ENCODE measurements at places on chromosomes 4 and X.

- no peak for DNase-seq
Observed at GRCh38 chrX:125340490-125340889, 20.8 kb downstream of the TEX13C start.

DNA sequence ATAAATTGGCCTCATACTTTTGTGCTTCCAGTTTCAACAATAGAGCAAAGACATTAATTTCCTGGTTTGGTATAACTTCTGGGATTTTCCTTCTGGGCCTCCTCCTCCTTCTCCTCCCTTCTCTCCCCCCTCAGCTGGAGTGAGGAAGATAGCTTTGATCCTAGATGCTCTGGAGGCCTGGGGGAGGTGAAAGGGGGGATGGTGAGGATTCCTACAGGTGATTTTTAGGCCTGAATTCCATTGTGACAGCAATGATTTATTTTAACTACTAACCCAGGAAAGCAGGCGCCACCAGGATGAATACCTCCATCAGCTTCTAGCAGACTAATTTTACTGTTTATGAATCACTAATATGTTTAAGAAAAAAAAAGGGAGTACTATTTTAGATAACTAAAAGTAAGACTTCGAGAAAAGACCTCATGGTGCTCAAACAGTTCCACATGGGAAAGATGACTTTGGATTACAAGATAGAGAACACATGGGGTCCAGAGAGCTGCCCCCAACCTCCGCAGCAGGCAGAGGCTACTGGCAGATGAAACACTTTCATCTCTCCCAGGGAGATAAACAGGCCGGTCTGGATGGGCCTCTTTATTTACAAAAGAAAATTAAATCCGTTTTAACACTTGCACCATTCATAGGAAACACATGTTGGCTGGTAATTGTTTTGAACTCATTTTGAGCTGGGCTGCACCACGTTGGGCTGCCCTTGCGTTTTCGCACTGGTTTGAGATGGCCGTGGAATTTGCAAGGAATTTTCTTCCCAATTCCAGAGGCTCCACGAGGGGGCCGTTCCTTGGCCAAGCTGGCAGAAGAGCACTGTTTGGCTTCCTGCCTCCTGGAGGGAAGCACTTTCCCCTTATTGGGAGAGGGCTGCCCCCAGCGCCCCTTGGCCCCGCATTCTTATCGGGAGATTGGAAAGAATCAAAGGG is 125.1 kb upstream of the STX18 start:
- DNase-seq, result no peak

- DNase-seq, result no peak
Observed at GRCh38 chr4:156312261-156312847, 358.7 kb upstream of the CTSO start.

- DNase-seq, result no peak
Observed at GRCh38 chrX:77426811-77427210, 20.4 kb upstream of the FGF16 start.

- DNase-seq, result no peak
Observed at GRCh38 chr4:85543832-85544231, 68.9 kb downstream of the ARHGAP24 start.

- DNase-seq, result no peak
Observed at GRCh38 chr4:139599076-139599475, 43.1 kb upstream of the SETD7 start.

GRCh38 chr4:95256108-95256835 is 292.5 kb downstream of the UNC5C start:
- no peak for DNase-seq

DNA sequence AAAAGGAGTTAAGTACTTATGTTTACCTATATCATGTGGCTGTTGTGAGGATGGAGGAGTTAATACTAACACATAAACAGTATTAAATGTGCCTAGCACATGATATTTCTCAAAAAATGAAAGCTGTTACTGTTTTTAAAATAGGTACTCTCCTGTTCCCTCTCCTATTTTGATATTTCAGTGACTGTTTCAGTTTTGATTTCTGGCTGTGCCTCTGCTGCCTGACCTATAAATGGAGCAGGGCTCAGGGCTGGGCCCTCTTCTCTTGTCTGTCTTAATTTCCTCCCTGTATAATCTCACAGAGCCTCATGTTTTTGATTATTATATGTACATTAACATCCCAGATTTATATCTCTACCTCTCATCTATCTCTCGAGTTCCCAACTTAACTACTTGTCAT is 93.3 kb downstream of the UGT8 start:
- DNase-seq, result no peak

GRCh38 chr4:169253904-169254303 is 16.9 kb downstream of the SH3RF1 start:
- DNase-seq, result no peak

- no peak for DNase-seq
Observed at GRCh38 chr4:173343832-173344397, 9.8 kb upstream of the HMGB2 start.

DNA sequence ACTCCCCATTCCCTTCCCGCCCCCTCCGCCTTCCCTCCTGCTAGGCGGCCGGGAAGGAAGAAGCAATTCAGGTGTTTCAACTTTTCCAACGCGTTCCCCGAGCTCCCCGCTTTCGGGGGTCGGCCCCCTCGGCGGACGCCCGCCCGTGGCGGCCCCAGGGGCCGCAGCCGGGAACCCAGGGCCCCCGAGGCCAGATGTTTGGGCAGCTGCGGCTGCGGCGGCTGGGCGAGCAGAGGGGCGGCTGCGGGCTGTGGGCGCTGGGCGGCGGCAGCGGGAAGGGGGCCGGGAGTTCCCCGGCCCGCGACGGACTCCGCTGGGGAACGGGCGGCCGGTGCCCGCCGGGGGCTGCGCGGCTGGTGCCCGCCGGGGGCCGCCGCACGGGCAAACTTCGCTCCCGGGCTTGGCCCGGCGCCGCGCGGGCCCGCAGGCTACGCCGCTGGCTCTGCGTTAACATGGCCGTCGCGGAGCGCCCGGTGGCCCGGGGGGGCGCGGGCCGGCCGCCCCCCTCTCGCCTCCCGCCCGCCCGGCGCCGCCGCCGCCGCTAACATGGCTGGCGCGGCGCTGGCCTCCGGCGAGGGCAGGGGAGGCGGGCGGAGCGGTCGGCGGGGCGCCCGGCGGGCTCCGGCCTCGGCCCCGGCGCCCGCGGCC is 510 bp downstream of the HMGB3 start:
- DNase-seq, result peak; percentile 3

- DNase-seq, result no peak
Observed at GRCh38 chr4:1569461-1570151, 114.5 kb downstream of the FAM53A start.

GRCh38 chr4:141247430-141247780 is 26.7 kb downstream of the ZNF330 start:
- DNase-seq, result no peak

GRCh38 chrX:155052738-155053498 is 18.0 kb downstream of the CMC4 start:
- DNase-seq, result no peak

- DNase-seq, result peak; percentile 51
Observed at GRCh38 chrX:154748712-154749339, 2.1 kb downstream of the GAB3 start.

DNA sequence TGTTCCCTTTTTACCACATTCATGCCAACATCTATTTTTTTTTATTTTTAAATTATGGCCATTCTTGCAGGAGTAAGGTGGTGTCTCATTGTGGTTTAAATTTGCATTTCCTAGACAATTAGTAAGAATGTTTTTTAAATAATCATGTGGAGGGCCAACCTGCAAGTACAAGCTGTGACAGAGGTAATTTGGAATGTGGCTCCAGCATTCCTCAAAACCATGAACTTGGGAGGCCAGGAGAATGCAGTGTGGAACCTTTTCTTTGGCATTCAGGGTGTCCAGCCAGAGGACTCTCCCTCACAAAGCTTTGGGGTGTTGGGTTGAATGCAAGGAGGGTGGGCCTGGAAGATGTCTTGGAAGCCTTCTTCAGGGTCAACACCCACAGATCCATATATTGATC is 7.3 kb upstream of the TMEM185A start:
- no peak for DNase-seq

- DNase-seq, result no peak
Observed at GRCh38 chr4:54439831-54440243, 210.7 kb downstream of the PDGFRA start.

- DNase-seq, result no peak
Observed at GRCh38 chr4:184427687-184428086, 46.7 kb downstream of the IRF2 start.

- peak; percentile 47 for DNase-seq
Observed at GRCh38 chr4:55396308-55397125, 760 bp downstream of the TMEM165 start.

DNA sequence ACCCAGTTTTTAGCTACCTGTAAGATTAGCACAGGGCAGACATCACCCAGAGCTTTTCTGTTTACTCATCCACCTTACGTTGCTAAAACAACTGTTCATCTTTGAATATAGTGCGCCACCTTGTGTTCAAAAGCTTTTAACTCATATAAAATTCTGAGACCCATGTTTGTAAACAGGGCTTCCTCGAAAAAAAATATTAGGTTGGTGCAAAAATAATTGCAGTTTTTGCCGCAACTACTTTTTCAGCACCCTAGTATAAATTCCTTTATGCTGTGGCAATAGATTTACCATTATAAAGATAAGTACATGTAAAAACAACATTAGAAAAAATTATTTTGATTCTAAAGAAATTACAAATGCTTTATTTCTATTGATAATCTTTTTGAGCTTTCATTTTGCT is 147.9 kb downstream of the LRBA start:
- DNase-seq, result no peak

DNA sequence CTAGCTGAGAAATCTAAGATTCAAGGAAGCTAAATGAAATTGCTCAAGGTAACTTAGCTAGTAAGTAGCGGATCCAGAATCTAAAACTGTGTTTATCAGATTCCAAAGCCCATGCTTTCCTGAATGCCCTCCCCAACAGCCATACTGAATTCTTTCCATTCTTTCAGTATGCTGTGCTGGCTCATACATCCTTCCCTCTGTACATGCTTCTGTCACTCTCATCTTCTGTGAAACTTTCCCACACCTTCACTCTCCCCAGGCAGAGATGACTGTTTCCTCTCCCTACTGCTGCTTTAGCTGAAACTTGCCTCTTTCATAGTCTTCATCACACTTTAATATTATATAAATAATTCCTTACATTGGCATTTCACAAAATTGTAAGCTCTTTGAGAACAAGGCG is 39.3 kb upstream of the SMARCAD1 start:
- no peak for DNase-seq

DNA sequence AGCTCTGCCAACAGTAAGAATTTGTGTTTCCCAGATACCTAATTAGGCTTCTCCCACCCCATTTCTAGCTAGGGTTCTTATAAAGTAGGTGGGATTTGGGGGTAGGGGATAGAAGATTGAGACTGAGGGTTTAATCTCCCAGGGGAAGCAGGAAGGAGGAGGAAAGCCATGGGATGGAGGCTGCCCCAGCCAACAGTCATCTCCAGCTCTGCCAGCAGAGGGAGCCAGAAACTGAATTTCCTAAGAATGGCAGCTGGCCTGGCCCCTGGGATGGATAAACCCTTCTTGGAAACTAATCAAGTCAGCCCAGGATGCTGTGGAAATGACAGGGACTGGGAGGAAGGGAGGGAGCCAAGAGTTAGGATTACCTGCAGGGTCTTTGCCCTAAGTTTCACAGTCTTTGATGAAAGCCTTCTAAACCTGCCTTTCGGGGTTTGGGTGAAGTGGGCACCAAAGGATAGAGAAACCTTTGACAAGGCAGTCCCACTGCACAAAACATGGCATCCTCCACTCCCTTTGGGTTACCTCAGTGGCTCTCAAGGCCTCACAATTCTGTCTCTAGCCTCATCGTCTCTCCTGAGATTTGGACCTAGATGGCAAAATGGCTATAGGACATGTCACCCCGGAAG is 6.7 kb upstream of the ERCC6L start:
- DNase-seq, result peak; percentile 52

GRCh38 chr4:105306158-105306781 is 159.6 kb downstream of the TET2 start:
- DNase-seq, result peak; percentile 72

GRCh38 chrX:134948333-134949241 is 42.2 kb upstream of the SMIM10 start:
- DNase-seq, result no peak

GRCh38 chr4:168272488-168272887 is 46.1 kb downstream of the DDX60 start:
- peak; percentile 2 for DNase-seq

DNA sequence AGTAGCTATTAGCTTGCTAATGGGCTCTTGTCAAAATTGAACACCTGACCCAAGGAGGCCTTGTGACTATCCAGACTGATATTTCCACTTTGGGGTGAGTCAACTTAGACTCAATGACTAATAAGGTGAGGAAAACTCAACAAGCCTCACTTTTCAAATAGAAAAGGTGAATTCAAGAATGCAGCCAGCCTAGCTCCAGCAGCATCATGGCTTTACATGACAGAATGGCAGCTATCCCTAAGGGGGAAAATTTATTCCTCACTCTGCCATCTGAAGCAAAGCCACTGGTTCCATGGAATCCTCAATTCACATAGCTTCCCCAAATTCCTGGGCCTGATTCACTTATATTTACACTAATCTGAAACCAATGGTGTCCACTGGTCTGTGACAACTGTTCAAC is 29.1 kb upstream of the RAB9B start:
- no peak for DNase-seq

GRCh38 chr4:178937130-178937529 is 1494.9 kb upstream of the AGA start:
- DNase-seq, result no peak

DNA sequence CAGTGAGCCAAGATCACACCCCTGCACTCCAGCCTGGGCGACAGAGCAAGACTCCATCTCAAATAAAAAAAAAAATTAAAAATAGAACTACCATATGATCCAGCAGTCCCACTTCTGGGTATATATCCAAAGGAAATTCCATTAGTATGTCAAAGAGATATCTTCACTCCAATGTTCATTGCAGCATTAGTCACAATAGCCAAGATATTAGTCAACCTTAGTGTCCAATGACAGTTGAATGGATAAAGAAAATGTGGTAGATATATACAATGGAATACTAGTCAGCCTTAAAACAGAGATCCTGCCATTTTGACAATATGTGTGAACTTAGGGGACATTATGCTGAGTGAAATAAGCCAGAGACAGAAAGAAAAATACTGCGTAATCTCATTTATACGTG is 49.4 kb downstream of the C4orf46 start:
- DNase-seq, result no peak

GRCh38 chr4:103018391-103019307 is 856 bp downstream of the SLC9B1 start:
- no peak for DNase-seq

GRCh38 chr4:14701389-14701788 is 300.9 kb upstream of the CPEB2 start:
- no peak for DNase-seq

- DNase-seq, result no peak
Observed at GRCh38 chrX:69127466-69127865, 37.8 kb downstream of the PJA1 start.

Measured in activated CD4-positive, alpha-beta T cell treated with anti-CD3 and anti-CD28 coated beads for 48 hours (primary cell).